ENCODE measurements at places on chromosomes 6 and 20.

DNA sequence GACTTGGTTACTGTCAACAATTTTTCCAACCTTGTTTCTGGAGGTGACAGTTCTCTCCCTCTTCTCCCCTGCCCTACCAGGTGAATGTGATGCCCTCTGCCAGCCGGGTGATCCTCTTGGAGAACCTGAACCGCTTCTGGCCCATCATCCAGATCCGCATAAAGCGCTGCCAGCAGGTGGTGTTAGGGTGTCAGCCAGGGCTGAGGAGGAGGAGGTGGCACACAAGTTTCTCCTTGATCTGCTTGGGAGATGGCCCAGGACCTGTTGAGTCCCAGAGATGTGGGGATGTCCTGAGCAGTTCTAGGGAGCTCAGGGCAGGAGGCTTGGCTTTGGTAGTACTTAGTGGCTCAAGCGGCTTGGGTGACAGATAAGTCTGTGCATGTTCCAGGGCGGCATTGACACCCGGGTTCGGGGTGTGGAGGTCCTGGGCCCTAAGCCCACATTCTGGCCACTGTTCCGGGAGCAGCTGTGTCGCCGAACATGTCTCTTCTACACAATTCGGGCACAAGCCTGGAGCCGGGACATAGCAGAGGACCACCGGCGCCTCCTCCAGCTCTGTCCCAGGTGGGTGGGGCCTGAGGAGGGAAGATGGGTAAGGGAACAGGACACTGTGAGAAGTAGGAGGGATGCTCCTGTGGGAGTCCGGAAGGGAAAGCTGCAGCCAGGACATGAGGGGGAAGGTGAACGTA, 21.2 kb downstream of the CUL9 start:
- DNase-seq = no peak

DNA sequence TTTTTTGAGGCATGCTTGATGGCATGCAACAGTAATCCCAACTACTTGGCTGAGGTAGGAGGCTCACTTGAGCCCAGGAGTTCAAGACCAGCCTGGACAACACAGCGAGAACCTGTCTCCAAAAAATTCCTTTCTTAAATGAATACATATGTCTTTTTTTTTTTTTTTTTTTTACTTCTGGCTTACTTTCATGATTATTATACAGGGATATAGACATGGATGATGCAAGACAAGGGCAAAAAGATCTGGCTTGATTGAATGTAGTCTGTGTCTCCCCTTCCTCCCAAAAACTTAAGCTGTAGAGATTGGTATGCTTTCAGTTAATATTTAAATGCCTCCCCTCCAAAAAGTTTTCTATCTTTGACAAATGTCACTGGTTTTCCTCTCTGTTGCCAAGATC, 7.6 kb downstream of the SNX3 start:
- no peak for DNase-seq

- DNase-seq = no peak
Measured at GRCh38 chr20:32190616-32191415, 16.7 kb downstream of the PLAGL2 start.

- no peak for DNase-seq
Measured at GRCh38 chr20:17841751-17842215, 126.8 kb downstream of the SNX5 start.

DNA sequence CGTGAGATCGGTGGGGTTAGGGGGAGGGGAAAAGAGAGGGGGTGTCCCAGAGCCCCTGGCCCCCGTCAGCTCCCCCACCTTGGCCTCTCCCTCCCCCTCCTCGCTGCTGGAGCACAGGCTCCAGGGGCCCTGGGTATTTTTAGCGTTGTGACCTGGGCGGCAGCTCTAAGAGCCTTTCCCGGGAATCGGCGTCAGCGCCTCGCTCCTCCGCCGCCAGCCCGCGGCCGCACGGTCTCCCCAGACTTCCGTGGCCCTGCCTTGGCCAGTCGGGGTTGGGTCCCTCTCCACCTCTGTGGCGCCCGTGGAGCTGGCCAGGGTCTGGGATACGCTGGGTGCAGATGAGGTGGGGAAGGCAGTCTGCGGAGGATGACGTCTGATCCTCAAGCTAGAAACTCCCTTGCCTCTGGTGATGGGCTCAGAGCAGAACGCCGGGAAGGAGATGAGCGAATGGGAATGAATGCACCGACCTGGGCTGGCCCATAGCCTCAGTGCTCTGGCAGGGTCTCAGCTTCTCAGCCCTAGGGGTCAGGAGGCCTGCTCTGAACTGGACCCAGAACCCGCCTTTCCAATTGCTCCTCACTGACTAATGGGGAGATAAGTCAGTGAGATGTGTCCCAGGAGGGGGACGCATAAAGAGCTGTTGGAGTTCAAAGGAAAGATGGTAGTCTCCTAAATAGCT, 883 bp upstream of the DBNDD2 start:
- peak; percentile 50 for DNase-seq

DNA sequence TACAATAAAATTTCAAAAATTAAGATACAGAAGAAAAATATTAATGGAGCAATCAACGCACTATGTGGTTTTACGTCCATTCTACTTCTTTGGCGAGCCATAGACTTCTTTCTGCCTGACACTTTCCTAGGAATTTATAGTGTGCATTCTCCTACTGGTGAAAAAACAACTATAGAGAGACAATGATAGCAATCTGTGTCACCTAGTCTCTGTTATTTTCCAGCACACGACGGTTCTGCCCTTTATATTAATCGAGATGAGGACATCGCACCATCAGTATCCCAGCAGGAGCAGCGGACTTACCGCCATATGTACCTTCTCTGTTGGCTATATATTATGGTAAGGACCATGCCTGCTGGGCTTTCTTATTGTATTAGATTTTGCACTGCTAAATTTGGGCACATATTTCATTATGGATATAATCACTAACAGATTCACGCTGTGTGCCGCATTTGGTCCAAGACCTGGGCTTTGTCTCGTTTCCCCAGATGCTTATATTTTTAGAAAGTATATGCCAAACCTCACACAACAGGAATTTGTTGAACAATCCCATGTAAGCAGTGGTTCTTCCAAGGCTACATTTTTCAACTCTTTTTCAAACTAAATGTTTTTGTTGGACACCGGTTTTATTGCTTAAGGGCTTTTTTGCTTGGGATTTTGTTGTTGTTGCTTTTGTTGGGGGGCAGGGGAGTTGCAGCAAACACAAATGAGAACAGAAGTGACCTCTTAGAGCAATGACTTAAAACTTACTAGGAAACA, 166.4 kb downstream of the ADAT2 start:
- DNase-seq = no peak

DNA sequence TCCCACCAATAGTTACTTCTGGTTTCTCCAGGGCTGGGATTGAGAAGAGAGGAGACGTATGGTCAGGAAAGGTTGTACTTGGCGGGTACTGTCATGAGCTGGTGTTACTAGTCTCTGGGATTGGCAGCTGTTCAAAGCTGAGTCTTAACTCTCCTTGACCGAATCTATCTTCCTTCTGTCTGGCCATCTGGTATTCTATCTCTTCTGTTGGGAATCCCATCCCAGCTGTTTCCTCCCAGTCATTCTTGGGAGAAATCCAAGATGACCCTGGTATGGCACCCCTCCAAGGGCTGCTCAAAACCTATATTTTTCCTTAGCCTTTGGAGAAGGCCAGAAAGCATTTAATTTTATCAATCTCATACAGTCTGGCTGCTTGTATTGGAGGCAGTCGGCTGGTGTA, 287.0 kb upstream of the CHD6 start:
- DNase-seq = no peak

GRCh38 chr6:71420095-71420692, 131.6 kb downstream of the OGFRL1 start:
- DNase-seq = peak; percentile 93

All from upper lobe of left lung (tissue), 6 donors.